ENCODE measurements at places on chromosomes 1 and 21.

DNA sequence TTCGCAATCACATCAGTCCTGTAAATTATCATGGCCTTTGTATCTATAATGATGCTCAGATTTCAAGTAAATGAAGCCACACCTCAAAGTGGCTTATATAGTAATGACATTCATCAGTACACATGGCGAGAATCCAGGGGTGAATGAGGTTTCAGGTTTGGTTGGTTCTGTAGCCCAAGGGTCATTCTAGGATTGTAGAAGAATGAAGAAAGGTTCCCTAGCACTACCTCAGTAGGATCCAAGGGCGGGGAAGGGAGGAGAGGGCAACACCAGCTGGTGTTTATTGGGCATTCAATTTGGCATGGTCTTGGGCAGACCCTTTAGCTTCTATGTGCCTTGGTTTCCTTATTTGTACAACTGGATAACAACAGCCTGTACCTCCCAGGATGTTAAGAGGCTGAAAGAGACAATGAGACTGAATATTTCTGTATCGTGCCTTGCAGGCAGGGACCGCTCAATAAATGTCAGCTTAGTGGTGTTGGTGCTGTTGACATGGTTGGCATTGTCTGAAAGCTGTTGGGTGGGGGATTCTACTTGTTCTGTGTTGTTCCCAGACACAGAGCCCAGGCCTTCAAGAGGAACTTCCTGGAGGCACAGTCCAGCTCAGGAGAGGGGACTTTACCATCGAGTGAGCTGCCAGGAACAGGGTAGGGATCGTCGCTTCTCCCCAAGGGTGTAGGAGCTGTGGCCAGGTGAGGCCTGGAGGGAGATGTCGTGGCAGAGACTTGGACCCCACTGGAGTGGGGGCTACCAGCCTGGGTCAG lies 388.2 kb downstream of the PTPRU start:
- DNase-seq: no peak

GRCh38 chr1:224251741-224252146 lies 68.7 kb downstream of the DEGS1 start:
- DNase-seq: no peak

DNA sequence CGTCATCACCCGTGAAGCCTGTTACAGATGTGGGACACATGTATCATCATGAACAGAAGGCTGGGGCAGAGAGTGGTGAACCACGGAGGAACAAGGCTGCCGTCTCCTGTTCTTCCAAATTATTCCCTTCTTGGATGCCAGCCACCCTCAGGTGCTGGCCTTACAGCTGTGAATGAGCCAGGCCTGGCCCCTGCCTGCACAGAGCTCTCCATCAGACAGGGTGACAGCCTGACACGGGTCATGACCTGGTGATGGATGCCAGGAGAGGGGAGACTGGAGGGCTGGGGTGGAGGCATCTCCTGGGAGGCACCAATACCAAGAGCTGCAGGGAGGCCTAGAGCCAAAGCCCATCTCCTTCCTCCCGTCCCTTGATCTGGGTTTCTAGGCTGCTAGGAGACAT lies 230.0 kb upstream of the C1orf174 start:
- no peak for DNase-seq

GRCh38 chr1:2859881-2860430 lies 58.5 kb upstream of the TTC34 start:
- DNase-seq: no peak

DNA sequence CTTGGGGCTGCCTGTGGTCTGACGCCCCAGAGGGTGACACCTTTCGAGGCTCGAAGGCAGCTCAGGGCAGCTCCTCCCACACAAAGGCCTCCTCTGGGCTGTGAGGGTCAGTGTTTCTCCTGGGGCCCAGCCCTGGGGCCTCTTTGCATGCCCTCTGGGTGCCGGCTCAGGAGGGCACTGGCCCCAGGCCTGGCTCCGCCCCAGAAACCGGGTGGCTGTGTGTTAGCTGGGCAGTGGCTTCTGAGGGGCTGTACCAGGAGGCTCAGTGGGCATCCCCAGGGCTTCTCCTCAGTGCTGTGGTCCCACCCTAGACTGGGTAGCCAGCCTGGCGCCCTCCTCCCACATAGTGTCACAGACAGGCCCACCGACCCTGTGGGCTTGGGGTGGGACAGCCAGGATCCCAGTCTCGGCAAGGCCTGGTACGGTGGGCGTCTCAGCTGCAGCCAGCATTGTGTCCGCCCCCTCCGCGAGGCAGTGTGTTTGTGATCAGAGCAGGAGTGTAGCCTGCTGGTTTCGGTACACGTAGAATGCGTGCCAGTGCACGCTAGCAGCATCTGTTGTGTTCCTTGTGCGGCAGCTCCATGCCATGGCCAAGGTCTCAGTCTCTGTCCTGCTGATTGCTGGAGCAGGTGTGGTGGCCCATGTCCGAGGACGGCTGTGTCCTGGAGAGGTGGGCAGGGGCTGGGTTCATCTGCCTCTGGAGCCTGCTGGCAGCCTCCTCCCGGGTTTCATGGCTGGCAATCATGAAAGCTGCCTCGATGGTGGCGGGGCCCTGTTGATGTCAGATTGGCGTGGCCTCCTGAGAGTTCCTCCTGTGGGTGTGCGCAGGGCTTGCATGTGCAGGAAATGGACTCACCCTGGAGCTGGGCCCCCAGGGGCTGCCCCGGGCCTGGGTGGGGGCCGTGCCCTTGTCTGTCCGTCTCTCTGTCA lies 28.0 kb downstream of the RRP1 start:
- DNase-seq: no peak

DNA sequence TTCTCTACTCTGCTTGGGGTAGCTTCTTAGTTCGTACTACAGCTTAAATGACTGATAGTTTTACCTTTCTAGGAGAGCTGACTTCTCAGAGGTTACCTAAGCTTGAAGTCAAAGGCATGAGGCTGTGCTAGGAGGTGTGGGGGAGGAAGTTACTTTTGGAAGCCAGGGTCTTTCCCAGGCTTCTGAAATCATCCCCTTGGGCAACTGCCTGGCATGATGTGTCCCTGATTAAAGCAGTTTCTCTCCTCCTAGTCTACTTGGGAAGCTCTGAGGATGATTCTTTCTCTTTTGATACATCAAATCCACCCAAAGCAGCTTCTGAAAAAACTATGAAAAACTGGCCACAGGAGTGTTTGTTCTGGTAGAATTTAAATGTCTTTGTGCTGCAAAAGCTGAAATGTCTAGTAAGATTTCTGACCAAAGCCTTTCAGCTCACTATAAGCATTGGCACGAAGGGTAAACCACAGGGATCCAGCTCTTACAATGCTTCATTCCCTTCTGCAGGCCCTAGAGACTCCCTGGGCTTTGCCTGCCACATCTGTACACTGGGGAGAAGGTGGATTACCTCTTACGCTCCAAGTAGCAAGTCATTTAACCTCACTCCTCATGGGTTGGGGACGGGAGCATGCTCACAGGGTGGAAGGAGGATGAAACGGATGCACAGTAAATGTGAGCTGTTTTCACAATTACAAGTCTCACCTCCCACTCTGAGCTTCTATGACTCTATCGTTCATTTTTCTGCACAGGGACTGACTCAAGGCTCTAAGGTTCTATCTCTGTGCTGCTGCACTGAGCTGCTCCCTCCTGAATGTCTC lies 59.6 kb downstream of the RUNX1 start:
- no peak for DNase-seq
